ENCODE measurements at places on chromosomes 11 and 22.

- no peak for DNase-seq
Measured at GRCh38 chr22:47158457-47158856, 396.0 kb downstream of the TBC1D22A start.

DNA sequence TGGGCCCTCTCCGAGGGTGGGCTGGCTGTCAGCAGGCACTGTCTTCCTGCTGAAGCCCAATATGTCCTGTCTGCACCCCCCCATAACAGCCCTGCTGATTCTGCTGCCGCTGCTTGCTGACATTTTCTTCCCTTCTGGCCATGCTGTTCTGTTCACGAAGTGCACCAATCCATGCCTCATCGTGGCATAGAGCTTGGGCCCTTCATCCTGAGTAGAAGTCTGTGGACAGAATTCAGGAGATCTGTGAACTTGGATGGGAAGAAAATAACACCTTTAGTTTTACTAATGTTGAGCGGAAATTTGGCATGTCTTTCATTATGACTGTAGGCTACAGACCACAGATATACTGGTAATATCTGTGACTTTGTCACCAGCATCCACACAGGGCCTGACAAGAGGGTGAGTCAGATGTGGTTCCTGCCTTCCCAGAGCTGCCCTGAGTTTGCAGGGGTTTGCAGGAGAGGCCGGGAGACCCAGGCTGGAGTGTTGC, 14.1 kb upstream of the KIAA0930 start:
- no peak for DNase-seq

GRCh38 chr11:44885065-44885810, 65.4 kb downstream of the TP53I11 start:
- DNase-seq = no peak

DNA sequence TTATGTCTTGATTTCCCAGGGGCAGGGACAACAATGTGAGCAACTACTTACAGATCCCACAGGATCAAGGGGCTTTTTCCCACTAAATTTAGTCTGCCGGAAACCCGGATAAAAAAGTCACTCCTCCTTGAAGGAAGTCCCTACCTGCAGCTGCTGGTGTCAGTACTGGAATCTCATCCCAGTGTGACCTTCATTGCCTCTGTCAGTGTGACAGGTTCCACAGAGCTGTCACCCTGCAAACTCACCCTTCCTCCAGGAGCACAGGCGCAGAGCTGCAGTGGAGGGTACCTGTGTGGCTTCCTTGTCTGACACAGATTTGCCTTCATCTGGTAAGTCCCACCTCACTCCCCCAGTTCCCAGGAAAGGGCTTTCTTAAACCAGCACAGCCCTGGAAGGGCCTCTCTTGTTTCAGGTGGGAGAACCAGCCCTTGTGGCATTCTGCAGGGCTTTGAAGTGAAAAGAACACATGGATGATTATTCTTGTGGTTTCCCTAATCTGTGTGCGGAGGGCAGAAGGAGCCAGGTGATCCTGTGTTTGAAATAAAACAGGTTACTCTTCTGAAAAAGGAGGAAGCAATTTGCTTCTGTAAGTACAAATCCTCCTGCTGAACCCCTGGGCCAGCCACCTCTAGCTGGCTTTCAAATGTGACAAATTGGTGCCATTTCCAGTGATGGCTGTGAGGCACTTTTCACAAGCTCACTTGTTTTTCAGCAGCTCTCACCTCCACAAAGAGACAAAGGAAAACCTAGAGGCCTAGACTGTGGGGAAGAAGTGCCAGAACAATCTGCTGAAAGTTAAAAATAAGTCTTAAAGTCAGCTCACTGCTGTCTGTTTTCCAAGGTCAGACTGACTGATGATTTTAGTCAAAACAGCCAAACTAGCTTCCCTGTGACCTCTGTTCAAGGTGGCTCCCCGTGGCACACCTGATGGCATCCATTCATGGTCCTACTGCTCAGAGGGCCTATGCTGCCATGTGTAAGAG, 9.2 kb upstream of the PRSS23 start:
- DNase-seq = no peak

- no peak for DNase-seq
Measured at GRCh38 chr11:2122907-2123627, 16.1 kb downstream of the IGF2 start.

GRCh38 chr22:26479792-26480610, 3.6 kb downstream of the HPS4 start:
- no peak for DNase-seq

DNA sequence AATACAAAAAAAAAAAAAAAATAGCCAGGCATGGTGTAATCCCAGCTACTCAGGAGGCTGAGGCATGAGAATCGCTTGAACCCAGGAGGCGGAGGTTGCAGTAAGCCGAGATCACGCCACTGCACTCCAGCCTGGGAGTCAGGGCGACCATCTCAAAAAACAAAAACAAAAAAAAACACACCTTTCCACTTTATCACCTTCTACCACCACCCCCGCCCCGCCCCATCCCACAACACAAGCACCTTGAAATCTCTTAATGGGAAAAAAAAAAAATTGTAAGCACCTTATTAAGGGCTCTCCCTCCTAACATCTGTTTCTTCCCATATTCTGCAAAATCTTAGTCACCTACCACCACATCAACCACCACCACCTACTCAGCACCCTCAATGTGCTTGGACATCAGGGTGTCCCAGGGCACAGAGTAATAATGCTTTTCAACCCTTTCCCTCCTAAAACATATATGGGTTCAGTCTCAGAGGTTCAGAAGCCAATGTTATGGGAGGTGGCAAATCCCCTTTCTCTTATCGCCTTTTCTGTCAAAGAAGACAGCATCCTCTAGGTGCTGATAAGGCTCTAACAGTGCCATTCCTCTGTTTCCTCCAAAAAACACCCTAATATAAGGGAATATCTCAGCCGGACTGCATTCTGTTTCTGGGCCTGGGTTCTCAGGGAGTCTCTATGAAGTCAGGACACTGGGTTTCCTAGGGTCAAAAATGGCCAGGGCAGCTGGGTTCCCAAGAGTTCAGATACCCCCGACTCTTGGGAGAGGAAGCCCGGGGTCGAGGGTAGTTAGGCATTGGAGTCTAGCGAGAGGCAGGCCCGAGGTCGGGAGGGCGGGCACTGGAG, 718 bp downstream of the INTS5 start:
- no peak for DNase-seq

- DNase-seq = no peak
Measured at GRCh38 chr11:57868491-57868890, 106.9 kb downstream of the CTNND1 start.

DNA sequence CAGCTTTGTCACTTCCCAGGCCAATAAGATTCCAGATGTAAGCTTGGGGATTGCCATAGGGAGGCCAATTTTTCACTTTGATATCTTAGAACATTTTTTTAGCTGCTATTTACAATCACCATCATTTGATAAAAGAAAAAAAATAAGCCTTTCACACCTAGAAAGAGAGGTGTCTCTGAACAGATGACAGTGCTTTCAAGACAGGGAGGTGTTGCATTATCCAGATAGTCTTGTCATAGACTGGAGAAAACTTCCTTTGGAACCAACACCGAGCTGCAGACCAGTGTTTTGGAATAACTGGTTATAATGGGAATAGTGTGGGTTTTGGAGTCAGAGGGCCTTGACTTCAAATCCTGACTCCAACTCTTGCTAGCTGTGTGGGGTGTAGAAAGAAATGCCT, 101.0 kb downstream of the SLC1A2 start:
- no peak for DNase-seq

GRCh38 chr11:8375460-8375859, 111.8 kb upstream of the LMO1 start:
- no peak for DNase-seq

DNA sequence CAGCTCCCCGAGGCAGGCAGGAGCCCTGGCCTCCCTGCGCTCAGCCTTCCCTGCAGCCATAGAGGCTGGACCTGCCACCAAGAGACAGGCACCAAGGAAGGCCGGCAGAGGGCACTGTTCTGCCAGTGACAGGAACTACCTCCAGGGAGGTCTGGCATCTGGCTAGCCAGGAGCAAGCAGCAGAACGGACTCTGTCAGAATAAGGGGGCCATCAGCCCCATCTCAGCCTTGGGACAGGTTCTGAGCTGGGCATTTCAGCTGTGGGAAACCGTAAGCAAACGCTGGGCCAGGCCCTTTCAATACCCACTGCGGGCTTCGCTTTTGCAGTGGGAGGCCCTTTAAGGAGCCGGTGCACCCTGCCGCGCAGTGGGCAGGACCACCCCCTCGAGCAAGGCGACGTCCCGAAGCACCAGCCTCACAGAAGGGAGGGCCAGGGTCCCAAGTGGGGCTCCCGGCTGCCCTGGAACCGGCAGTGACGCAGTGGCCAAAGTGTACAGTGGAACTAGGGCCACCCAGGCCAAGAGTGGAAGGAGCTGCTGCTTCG, 18.2 kb downstream of the IFT27 start:
- peak; percentile 96 for DNase-seq

DNA sequence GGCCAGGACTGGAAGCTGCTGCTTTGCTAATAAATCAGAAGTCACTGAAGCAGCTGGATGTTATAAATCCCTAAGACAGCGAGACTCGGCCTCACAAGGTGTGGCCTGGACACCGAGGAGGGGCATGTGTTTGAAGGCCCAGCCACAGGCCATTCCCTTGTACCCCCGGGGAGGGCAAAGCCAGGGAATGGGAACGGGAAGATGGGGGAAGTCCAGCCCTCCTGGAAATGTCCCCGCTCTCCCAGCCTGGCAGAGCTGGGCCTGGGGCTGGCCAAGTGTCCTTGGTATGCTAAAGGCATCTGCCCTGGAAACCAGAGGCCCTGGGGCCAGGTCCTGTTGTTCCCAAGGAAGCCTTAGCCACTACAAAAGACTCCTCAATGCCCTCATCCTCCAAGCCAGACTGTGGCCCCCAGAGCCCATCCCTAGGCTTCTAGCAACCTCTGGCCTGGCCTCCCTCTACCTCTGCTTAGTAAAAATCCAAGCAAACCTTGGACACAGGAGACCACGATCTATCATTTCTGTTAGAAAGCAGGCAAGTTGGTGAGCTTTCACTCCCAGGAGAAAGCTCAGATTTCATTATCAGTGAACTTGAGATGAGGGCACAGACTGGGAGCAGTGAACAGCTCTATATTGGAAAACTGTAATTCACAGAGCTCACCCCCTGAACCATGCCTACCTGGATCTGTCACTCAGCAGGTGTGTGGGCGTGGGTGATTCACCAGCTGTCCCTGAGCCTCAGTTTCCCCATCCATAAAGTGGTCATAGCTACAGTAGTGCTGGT, 11.0 kb downstream of the CHST1 start:
- no peak for DNase-seq

- DNase-seq = no peak
Measured at GRCh38 chr11:85464283-85464682, 162.9 kb downstream of the DLG2 start.

GRCh38 chr11:122696662-122697061, 41.1 kb downstream of the UBASH3B start:
- no peak for DNase-seq

GRCh38 chr11:62444236-62444833, 25.5 kb downstream of the SCGB1A1 start:
- peak; percentile 93 for DNase-seq

- DNase-seq = peak; percentile 90
Measured at GRCh38 chr11:3841426-3842350, 929 bp upstream of the RHOG start.

DNA sequence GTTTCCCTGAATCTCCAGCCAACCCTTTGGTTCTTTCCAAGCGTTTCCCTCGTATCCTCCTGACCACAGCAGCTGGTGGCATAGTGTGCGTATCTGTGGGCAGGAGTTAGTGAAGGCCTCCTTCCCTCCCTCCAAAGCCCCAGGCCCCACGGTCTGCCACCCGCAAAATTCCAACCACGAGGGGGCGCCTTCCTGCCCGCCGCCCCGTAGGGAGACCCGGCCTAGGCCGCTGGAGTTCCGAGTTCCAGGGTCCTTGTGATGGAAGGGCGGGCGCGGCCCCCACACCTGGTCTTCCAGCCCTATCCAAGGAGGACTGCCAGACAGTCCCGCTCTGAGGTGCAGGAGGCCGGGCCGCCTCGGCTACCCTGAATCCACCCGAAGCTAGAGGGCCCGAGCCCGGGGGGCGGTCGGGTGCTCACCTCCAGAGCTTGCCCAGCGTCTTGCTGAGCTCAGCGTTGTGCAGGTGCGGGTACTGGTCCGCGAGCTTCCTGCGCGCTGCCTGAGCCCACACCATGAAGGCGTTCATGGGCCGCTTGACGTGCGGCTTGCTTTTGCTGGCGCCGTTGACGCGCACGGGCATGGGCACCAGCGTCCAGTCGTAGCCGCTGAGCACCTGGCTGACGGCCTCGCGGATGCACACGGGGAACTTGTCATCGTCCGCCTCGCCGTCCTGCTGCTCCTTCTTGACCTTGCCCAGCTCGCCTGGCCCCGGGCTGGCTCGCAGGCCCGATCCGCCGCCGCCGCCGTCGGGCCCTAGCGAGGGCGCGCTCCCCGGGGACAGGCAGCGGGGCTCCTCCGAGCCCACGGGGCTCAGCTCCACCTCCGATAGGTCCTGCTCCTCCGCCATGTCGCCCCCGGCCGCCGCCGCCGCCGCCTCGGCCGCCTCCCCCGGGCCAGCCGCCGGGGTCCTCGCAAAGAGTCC, 1.2 kb downstream of the SOX10 start:
- no peak for DNase-seq

- DNase-seq = peak; percentile 94
Measured at GRCh38 chr11:45751430-45751829, 53.5 kb upstream of the SLC35C1 start.

GRCh38 chr11:9428706-9429105, 32.1 kb upstream of the ZNF143 start:
- DNase-seq = no peak

- no peak for DNase-seq
Measured at GRCh38 chr11:101326141-101326540, 196.5 kb upstream of the PGR start.

- DNase-seq = no peak
Measured at GRCh38 chr11:111633756-111634362, 31.6 kb downstream of the SIK2 start.

DNA sequence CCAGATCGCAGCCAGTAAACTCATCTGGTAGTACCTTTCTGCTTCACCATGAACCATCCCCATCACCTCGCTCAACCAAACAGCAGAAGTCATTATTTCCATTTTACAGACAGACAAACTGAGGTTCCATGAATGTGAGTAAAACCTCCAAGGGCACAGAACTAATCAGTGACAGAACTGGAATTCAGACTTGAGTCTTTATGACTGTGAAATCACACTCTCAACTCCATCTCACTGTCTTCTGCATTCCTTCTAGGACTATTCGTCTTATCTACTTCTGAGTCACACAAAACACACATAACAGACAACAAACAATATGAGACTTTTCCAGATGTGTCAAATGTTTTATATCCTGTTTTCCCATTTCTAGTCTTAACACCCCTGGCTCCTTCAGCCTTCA, 9.3 kb upstream of the NUP50 start:
- DNase-seq = no peak

All from posterior cingulate gyrus (tissue), 11 donors.